Memory B cell (primary cell): ENCODE measurements at places on chromosomes 5 and 9.

- DNase-seq: no peak
These were observed 11.8 kb upstream of the IFNW1 start for GRCh38 chr9:21153336-21154017.

- DNase-seq: no peak
These were observed 296.7 kb upstream of the MEF2C start for GRCh38 chr5:89179731-89180130.

DNA sequence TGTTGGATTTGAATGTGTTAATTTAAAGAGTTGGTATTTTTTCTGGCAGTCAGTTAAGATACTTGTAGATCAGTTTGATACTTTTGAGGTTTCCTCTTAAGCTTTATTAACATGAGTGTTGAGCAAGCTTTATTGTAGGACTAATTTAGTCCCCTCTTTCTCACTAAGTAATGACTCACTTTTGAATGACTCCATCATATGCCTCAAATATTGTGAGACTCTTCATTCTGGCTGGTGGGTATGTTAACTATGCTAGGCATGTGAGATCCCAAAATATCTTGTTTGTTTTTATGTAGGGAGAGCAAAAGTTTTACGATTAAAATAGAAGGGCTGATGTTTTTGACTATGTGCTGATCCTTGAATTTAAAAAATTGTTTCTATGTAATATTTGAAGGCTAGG is 355.7 kb downstream of the IZUMO3 start:
- no peak for DNase-seq

DNA sequence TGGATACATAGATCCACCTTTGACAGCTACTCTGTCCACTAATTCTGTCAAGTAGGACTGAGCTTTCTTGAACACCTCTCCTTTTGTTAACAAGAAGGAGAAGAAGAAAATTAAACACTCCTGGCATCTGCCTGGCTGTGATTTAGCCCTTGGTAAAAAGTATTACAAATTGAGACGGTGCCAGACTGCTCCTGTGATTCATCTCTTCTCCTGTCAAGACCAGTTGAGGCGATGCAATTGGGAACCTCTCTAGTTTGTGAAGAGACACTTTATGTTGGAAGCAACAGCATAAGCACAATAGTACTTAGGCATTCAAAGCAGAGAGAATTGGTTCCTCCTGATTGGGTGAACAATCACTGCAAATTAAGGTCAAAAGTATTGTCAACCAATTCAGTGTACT is 72.7 kb downstream of the GHR start:
- DNase-seq: no peak

DNA sequence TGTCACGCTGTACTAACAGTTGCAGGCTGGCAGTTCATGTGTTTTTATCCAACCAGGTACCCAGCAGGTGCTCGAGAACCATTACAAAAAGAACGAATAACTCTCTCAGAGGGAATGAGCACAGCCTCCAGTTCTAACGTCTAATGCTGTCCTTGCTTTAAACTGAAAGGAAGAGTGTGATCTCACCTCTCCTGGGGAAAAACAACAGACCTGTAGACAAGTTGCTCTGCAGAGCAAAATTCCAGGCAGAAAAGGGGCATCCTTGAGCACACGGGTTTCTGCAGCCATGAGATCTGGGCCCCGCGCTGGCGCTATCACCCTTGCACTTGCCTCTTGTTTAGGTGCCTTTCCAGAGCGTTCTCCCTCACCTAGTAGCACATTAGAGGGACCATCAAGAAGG is 92.5 kb upstream of the DNAH5 start:
- DNase-seq: no peak

- DNase-seq: no peak
These were observed 48.3 kb upstream of the FANCC start for GRCh38 chr9:95365766-95366165.

GRCh38 chr5:148156609-148157008 is 11.7 kb upstream of the SPINK14 start:
- no peak for DNase-seq

GRCh38 chr5:87347841-87348240 is 64.9 kb downstream of the CCNH start:
- DNase-seq: no peak

GRCh38 chr5:1005249-1005851 is 3.3 kb upstream of the NKD2 start:
- no peak for DNase-seq

DNA sequence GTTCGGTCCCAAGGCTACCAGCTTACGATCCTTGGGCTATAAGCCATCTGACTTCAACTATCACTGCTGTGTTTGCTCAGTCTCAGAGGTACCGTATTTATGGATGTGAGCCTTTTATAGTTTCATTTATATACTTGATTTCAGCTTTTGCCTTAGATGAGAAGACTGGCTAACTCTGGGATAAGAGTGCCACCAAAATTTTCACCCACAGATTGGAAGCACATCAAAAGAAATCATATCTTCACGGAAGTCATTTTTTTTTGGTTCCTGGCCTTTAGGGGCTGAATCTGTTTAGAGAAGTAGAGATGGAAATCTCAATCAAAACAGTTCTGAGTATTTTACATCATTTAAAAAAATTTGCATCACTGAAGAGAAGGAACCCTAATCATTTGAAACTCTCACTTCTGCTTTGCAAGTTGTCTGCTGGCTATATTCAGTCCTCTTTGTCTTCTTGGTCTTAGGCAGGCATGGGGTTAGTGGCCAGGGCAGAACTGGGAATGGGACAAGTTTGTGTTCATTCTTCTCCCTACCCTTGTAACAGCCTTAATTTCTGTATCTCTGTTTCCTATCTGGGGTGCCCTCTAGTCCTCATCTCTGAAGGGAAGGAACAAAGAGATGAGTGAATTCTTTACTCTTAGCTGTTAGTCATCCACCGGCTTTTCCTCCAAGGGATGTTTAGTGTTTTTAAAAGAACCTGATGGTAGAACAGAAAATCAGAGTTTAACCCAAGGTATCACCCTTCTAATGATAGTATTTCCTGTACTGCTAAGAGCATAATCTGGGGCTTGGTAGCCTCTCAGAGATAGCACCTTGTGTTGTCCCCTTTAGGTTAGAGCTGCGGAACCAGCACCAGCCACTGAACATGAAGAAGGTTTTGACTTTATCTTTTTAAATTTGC is 14.1 kb upstream of the TNFAIP8 start:
- DNase-seq: peak; percentile 46

DNA sequence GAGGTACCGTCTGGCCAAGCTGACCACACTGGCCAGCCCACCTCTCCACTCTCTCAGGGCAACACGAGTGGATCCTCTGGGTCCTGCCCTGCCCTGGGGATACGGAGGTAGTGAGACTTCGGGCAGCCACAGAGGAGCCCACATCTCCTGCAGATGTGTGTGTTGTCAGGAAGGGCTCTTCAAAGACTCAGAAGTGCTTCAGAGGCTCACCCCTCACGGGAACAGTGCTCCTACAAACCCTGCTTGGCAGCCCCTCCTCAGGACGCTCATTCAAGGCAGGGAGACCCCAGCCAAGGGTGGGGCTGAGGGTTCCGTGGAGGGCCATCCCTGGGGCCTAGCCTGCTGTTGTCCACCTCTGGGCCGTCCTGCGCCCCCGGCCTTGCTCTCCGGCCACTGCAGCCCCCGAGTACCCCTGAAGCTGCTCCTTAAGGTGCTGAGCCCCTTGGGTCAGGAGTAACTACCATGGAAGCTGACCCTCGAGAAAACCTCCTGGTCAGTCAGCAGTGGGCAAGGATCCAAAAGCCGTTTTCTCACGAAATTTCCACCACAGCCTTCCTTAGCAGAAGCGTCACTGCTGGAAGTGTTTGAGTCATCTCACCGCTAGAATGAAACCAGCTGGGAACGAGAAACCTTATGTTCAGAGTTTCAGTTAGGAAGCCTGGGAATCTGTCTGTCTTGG is 23.2 kb upstream of the LRRC14B start:
- DNase-seq: no peak

DNA sequence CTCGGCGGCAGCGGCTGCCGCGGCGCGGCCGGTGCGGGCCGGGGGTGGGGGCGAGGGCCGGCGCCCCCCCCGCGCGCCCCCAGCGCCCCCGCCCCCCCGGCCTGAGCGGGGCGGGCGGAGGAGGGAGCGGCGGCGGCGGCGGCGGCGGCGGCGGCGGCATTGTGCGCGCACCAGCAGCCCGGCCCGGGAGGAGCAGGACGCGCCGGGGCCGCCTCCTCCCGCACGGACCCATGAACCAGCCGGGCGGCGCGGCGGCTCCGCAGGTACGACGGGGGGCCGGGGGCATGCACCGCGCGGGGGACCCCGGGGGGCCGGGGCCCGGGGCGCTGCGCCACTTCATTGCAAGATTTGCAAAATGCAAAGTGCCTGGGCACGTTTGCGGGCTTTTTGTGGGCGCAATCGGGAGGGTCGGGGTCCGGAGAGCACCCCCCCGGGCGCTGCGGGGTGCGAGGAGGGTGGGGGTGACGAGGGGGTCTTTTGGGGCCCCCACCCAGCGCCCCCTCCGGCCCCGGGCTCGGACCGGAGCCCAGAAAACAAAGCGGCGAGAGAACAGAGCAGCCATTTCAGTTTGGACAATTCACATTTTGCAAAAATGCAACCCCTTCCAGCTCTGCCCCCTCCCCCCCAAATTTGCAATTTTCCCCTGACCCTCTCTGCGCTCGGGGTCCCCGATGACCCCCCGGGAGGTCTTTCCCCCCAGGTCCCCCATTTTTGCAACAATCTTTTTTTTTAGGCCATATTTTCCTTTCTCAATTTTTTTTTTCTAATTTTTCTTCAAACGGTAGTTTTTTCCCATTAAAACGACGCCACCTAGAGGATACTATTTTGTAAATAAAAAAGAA is at the start of gene ZNF618:
Gene ZNF618, plus strand, starts transcription at position 159 of the 842 bp plus-strand sequence. Its CDS starts 72 bp downstream, at position 231.
- no peak for DNase-seq

DNA sequence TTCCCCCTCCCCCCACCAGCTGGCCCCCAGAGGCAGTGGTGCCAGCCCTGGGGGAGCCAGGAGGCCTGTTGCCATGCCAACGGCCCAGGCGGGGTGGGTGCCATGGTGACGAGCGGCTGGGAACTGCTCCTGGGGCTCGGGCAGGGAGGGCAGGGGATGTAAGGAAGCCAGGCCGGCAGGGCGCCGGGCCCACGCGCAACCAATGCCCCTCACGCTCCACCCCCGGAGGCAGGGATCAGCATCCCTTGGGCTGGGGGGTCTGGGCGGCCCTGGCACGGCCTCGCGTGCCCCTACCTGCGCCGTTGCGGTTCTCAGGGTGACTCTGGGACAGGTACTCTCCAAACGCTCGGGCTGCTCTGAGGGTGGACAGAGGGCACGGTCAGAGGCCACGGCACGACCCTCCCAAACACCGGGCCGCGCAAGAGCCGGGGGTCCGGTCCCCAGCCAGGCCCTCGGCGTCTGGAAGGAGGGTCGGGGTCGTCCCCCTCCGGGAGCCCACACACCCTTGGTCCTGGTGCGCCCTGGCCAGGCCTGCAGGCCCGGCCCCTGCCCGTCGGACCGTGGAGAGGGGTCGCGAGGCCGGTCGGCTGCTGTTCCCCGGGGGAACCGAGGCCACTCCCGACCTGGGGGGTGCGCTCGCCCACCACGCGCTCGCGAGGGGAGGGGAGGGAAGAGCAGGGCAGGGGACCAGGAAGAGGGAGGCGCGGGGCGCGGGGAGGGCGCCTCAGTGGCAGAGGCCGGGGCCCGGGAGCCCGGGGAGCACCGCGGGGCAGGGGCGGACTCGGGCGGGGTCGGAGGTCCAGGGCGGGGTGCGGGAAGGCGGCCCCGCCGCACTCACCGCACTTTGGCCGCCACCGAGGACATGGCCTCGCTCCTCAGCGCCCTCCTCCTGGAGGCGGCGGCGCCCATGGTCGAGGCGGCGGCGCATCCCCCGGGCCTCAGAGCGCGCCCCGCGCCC is 661 bp downstream of the NSMF start:
- no peak for DNase-seq

GRCh38 chr5:2685651-2686272 is 65.7 kb downstream of the IRX2 start:
- DNase-seq: no peak

GRCh38 chr5:4981608-4982007 is 158.5 kb upstream of the ADAMTS16 start:
- no peak for DNase-seq

DNA sequence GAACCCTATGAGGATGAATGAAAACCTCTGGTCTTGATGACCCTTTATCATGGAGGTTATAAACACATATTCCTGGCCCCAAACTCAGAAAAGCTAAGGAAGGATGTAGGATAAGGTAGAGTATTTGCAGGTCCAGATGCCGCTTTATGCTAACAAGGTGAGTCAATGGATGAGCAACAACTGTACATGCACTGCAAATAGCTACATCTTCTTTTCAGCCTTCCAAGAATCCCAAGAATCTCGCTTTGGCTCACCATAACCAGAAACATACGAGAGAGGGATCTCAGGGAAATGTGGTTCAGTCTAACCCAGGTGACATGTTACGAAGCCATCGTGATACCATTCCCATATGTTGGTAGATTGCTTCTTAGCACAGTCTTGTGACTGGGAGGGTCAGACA is 152.3 kb upstream of the ANKH start:
- no peak for DNase-seq

- no peak for DNase-seq
These were observed 647.4 kb upstream of the SGCD start for GRCh38 chr5:155679530-155679929.

GRCh38 chr5:174378121-174378874 is 332.8 kb downstream of the NSG2 start:
- DNase-seq: no peak

GRCh38 chr5:10464173-10464572 is 22.5 kb downstream of the ROPN1L start:
- no peak for DNase-seq

DNA sequence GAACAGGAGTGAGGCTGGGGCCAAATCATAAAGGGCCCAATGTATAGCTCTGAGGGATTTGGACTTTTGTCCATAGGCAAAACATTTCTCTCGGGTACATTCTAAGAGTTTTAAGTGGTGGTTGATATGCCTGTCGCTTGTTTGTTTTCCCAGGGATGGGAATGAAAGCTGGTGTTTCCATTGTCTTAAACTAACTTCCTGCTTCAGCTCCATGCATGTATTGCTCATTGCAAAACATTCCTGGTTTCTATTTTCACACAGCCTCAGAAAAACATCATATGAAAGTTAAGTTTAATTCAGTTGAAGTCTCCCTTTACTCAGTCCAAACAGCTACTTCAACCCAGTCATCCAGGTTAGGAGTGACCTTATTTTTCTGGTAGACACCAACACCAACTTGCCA is 235.0 kb downstream of the ACTL7B start:
- DNase-seq: no peak

DNA sequence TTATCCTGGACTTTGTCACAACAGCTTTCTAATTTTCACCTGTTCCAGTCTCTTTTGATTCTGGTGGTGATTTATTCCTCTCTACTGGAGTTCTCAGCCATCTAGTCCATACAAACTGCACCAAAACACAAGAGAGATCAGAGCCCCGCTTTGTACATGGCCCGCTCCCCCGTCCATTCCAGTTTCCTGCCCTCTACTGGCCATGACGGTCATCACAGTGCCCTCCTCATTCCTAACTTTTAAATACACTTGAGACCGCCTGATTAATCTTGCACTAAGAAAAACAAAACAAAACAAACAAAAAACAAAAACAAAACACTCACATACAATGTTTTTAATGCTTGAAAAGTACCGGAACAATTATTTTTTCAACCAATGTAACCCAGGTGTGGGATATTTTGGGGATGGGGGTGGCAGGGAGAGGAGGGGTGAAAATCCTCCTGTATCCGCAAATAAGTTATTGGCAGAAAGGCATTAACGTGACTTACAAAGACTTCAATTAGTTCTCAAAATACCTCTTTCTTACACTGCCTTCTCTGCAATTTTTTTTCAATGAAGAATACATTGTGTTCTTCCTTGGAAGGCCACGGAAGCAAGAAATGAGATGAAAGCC is 84.8 kb upstream of the PAM start:
- DNase-seq: no peak

- DNase-seq: no peak
These were observed 287.2 kb downstream of the CWC27 start for GRCh38 chr5:65055938-65056337.
